ENCODE measurements at places on chromosomes 7 and 10.
A peak's percentile ranks its signal among the peaks of the same experiment; 100 is the strongest.

DNA sequence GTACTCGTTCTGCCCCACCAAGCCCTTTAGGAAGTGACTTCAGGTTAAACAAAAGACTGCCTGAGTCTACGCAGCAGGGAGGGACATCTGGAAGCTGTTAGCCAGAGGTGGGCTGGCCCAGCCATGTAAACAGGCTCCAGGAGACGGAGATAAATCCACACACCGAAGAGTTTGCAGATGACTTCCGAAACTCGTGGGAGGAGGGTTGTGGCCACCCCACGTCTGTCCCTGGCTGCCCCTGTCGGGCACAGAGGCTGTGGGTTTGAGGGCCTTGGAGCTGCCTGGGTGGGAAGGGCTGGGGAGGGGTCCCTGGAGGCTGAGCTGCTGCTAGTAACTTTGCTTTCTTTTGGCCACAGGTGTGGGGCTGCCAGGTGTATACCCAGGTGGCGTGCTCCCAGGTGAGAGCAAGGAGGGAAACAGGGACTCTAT lies 15.6 kb downstream of the ELN start:
- DNase-seq = no peak

GRCh38 chr7:141585592-141586510 lies 34.6 kb downstream of the AGK start:
- DNase-seq = peak; percentile 29

DNA sequence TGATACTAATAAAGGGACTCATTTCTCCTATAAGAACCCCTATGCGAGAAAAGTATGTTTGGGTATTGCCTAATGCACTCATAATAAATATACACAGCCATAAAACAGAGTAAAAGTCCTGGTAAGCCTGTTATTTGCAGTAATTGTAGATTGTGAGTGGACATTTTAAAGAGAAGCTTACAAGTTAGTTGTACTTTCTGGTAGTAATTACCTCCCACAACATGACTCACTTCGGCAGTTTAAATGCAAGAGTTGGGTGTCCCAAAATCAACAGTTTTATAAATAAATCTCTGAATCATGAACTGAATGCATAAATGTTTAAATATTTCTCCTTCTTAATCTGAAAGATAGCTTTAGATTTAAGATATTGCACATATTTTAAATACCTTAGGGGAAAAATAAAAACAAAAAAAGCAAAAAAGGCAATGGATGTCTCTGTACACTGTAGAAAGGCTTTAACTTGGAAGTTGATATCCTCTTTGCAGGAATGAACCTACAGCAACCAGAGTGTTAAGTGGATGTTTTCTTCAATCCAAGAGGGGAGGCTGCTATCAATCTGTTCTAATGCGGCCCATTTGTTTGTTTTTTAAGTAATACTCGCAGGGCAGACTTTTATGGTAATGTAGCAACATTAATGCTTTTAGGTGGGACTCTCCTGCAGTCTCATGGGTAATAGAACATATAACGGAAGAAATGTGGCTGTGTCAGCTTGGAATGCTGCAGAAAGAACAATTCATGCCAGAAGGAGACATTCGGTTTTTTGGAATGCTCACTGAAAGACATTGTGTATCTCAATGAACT lies 57.3 kb upstream of the ZEB1 start:
- DNase-seq = peak; percentile 9

GRCh38 chr10:97892506-97892905 lies 42.9 kb downstream of the GOLGA7B start:
- DNase-seq = no peak

DNA sequence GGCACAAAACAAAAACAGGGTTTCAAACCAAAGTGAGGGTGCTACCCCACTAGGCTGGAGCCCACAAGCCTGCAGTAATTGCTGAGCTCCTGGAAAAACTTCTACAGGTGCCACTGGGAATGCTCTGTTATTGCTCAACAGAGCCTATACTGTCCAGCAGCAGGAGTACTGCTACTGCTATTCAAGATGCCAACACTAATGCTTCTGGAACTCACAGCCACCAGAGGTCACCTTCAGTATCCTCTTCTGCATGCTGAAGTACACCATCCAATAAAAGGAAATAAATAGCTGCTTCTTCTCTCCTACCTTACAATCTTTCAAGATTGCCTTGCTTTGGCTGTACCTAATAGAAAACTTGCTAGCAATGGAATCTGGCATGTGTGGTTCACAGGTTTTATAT lies 222.0 kb downstream of the LRRN3 start:
- no peak for DNase-seq

DNA sequence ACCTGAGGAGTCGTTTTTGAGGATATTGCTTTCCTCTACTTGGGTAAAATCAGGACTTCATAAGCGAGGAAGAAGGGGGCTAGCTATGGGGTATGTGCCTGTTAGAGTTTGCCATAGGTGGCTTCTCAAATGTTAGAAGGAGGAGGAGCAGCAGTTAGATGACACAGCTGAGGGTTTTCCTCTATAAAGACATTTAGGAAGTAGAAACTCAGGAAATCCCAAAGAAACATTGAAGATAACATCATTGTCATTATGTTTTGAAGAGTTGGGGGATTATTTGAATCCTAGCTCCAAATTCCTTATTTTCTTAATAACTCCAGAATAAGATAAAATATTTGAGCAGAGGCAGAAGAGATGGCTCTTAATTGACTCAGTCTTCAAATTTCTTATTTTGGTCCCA lies 58.9 kb upstream of the CC2D2B start:
- DNase-seq = no peak

DNA sequence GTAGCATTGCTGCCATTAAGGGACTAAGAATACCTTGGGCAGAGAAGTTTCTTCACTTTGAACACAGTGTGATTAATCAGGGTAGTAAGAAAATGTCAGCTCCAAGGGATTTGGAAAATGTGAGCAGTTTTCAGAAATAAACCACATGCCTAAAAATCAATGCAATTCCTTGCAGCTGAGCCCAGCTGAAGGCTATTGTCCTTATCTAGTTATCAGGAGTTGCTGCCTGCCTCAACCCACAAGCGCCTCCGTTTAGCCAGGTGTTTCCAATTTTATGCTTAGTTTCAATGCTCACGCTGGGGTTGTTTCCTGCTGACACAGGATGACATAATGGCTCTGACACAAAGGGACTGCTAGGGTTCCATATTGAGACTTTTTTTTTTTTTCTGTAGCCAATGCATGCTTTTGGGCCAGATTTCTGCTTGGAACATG lies 132.3 kb upstream of the ANK3 start:
- no peak for DNase-seq

DNA sequence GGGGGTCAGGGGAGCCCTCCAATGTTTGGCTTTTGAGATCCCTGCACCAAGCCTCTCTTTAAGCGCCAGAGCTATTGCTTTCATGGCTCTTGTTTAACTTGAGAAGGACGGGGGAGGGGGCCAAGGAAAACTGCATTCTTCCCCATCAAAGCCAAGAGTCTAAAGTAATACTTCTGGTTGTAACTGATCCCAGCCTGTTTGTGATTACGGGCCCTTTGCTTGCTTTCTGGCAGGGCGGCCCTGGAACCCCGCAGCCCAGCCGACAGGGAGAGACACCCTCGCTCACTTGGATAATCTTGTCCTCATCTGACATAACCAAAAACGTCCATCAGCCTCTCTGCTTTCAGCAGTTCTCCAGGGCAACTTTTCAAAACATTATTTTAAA lies 154.7 kb downstream of the NEURL1 start:
- no peak for DNase-seq

DNA sequence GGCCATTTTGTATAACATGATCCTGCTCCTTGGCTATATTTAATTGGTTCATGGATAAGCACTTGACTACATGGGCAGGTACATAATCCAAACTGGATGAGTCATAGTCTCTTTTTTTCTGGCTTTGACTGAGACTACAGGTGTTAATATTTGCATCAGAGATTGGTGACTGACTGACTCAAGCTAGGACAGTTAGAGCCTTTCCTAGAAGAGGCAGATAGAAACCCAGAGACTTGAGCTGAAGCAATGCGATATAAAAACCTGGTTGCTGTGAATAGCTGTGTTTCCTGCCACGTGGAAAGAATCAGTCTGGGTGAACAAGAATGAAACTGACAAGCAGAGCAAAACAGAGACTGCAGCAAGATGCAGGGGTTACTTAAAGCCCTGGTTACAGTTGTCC lies 81.0 kb downstream of the SAMD9 start:
- no peak for DNase-seq

DNA sequence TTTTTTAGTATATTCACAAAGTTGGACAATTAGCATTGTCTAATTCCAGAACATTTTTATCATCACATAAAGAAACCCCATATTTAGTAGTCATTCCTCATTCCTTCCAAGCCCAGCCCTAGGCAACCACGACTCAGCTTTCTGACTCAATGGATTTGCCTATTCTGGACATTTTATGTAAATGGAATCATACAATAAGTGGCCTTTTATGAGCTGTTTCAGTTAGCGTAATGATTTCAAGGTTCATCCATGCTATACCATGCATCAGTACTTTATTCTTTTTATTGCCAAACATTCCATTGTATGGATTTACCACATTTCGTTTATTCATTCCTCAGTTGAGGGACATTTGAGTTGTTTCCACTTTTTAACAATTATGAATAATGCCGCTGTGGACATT lies 249.2 kb downstream of the DYNC1I1 start:
- no peak for DNase-seq

- no peak for DNase-seq
Measured at GRCh38 chr10:80504158-80504811, 33.4 kb upstream of the SH2D4B start.

- no peak for DNase-seq
Measured at GRCh38 chr7:100933734-100934133, 15.6 kb upstream of the MUC3A start.

GRCh38 chr7:137578541-137578940 lies 235.0 kb upstream of the PTN start:
- no peak for DNase-seq

- no peak for DNase-seq
Measured at GRCh38 chr7:127759945-127760421, 108.0 kb downstream of the SND1 start.
